Putamen (tissue), 1 donor: ENCODE measurements at places on chromosomes 7 and 10.

GRCh38 chr10:87657371-87657770, 2.3 kb upstream of the PAPSS2 start:
- no peak for DNase-seq

GRCh38 chr7:134692344-134692705, 45.7 kb downstream of the BPGM start:
- DNase-seq = no peak

DNA sequence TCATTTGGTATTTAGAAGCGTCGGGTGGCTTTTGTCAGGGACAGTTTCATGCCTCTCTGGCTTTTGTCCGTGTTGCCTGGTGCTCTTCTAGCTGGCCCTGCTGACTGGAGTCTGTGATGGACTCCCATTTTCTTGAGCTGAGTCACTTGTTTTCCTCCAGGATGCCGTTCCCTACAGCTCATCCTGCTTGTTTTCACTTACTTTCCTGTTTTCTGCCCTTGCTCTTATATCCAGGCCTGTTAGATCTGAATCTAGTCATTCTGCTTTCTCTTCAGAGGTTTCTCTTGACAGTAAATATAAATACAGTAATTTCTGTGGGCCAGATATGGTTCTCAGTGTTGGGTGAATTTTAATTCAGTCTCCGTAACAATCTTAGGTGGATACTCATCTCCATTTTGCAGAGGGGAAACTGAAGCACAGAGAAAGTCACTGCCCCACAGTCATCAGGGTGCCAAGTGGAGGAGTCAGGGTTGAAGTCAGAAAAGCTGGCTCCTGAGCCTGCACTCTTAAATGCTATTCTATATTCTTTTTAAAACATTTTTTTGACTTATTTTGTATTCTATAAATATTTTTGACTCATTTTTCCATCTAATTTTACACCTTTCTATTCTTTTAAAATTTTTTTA, 85.4 kb downstream of the CCNY start:
- DNase-seq = no peak

DNA sequence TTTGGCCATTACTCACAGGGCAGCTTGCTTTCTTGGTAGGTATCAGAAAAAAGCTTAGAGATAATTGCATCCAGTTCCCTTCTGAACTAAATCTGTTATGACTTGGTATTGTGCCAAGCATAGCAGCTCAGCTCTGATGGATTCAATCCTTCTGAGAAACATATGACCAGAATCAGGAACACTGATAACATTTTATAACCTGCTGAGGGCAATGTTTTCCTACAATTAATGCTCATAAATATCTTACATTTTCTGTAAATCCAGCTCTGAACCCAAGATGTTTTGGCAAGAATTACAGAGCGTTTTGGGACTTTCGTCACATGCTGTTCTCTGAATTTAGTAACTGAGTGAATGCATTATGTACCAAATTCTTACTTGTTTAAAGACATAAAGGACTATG, 167.8 kb downstream of the KIF20B start:
- DNase-seq = no peak

GRCh38 chr7:104894314-104894713, 119.7 kb upstream of the KMT2E start:
- no peak for DNase-seq

- no peak for DNase-seq
Measured at GRCh38 chr10:23198940-23199767, 7.0 kb downstream of the PTF1A start.

- DNase-seq = no peak
Measured at GRCh38 chr10:133159611-133159949, 439 bp upstream of the KNDC1 start.

DNA sequence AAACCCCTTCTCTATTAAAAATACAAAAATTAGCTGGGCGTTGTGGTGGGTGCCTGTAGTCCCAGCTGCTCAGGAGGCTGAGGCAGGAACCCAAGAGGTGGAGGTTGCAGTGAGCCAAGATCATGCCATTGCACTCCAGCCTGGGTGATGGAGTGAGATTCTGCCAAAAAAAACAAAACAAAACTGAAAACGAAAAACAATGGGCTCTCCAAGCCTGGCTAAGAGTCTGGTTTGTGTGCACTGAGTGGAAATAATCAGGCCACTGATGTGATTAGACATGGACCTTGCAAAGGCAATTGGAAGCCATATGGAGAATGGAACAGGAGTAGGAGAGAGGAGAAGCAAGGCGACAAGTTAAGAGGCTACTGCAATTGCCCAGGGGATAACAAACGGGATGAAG, 60.1 kb upstream of the GSDME start:
- no peak for DNase-seq

- peak; percentile 94 for DNase-seq
Measured at GRCh38 chr7:76314042-76314721, 11.7 kb downstream of the HSPB1 start.
